Activated T-cell treated with anti-CD3 and anti-CD28 coated beads, Interleukin-2, amount 50 U/mL, for 72 hours (primary cell): ENCODE measurements at places on chromosomes 5 and 9.

GRCh38 chr9:121887553-121888437 is 205.3 kb downstream of the TTLL11 start:
- no peak for DNase-seq

- DNase-seq: no peak
Measured at GRCh38 chr9:89872913-89873707, 268.3 kb downstream of the GADD45G start.

DNA sequence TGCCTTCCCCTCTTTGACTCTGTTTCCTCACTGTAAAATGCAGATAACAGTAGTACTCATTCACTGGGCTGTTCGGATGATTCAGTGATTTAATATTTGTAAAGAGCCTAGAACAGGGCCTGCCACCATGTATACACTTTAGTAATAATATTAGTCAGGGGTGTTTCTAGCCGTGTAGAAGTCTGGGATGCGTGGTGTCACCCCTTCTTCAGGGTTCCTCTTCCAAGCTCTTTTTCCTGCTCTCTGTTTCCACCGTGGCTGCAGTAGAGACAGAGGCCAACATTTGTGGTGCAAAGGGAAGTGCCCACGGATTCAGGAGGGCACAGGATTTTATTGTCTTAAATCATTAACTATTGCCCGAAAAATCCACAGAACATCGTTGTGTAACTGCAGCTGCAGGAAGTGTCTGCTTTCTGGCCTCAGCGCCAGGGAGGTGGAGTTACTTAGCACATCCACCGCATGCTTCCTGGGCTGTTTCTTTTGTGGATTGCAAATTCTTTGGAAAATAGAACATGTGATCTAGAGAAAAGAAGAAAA is 61.7 kb downstream of the TRIO start:
- no peak for DNase-seq

GRCh38 chr5:132268769-132269551 is 11.5 kb downstream of the PDLIM4 start:
- DNase-seq: no peak

DNA sequence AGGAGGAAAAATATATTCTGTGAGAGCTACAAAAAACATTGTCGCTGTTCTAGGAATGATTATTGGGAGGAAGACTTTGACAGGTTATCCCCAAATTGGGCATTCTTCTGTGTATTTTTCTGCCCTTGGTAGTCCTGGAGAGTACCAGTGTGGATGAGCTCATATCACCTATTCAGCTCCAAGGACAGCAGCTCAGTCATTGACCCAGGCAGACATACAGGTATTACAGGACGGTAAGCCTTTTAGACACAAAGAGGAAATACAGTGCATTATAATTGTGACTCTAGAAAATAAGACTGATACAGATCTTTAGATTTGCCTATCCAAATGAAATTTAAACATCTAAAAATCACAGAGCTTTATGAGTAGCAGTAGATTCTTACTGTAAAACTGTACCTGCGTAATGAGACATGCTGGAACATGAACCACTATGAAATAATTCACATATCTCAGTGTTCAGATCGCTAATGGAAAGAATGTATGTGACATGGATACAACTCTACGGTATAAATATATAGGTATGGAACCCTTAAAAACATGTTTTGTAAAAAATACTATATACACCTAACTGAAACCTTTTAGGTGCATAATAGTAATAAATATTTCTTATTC is 56.0 kb downstream of the PLK2 start:
- DNase-seq: no peak

DNA sequence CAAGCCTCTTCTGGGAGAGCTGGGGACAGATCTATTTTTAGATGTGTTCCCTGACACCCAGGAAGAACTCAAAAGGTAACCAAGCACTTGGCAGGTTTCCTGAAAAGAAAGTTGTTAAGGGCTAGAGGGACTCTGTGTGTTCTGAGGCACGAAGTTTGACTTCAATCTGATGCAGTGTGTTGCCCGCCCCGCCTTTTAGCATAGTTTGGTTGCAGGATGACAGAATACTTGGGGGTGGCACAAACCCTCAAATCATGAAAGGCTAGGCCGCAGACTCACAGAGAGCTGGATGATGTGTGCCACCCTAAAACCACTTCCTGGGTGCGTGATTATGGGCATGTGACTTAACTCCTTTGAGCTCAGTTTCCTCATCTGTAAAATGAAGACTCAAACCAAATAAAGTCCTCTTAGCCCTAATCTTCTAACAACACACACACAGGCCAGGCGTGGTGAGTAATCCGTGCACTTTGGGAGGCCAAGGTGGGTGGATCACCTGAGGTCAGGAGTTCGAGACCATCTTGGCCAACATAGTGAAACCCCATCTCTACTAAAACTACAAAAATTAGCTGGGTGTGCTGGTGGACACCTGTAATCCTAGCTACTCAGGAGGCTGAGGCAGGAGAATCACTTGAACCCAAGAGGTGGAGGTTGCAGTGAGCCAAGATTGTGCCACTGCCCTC is 12.8 kb upstream of the NDFIP1 start:
- DNase-seq: peak; percentile 91
